Aorta (tissue), 5 donors: ENCODE measurements at places on chromosomes 13 and 19.

DNA sequence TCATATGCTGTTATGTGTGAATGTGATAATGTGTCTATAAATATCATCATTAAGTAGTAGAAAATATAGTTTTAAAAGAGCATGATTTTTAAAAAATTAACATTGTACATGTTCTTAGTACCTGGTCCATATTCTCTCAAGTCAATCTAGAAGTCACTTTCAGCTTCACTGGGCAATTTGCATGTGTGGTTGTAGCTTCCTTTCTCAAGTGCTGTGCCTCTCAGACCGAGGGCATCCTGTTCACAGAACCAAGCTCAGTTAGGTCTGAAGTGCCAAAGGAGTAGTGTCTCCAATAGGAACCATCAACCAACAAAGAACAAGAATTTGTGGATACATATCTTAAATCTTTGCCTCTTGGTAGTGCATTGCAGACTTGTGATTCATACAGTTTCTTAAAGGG, 541.8 kb upstream of the SLC10A2 start:
- no peak overlapping the region for H3K27ac ChIP-seq
- no peak for DNase-seq
- H3K4me3 ChIP-seq, result no peak overlapping the region
- no peaks in the 10 kb centered on the region for H3K4me1 ChIP-seq
- H3K36me3 ChIP-seq, result no peaks in the 10 kb centered on the region

DNA sequence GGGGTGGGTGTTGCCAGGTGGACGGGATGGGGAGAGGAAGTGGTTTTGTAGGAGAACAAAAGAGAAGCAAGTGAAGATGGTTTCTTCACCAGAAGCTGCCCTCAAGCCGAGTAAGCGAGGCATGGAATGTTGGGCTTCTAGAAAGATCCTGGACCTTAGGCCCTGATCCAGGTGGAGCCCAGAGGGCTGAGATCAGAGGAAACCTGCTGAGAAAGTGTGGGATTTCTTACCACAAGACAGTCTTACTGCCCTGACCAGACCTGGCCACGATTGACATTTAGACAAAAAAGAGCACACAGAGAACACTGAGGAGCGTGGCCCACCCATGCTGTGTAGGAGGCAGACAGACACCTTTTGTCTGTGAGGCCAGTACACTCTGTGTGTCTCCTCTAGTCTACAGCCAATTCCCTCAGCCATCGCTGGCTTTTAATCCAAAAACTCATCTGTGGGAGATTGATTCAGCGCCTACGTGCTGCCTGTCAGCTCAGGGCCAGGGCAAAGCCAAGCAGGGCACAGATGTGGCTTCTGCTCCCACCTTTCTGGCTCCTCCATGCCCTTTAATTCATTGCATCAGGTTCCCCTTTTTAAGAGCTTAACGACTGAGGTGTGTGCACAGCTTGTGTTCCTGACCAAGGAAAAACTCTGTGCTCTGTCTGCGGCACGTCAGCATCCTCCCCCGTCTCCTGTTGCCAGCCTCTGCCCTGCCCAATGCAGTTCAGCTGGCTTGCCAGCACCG, 123.3 kb downstream of the AKAP11 start:
- DNase-seq, result no peak
- no peaks in the 10 kb centered on the region for H3K4me1 ChIP-seq
- no peak overlapping the region for H3K4me3 ChIP-seq
- H3K27me3 ChIP-seq, result peaks cover 2% of the 10 kb centered on the region
- no peak overlapping the region for H3K27ac ChIP-seq
- H3K36me3 ChIP-seq, result no peaks in the 10 kb centered on the region

DNA sequence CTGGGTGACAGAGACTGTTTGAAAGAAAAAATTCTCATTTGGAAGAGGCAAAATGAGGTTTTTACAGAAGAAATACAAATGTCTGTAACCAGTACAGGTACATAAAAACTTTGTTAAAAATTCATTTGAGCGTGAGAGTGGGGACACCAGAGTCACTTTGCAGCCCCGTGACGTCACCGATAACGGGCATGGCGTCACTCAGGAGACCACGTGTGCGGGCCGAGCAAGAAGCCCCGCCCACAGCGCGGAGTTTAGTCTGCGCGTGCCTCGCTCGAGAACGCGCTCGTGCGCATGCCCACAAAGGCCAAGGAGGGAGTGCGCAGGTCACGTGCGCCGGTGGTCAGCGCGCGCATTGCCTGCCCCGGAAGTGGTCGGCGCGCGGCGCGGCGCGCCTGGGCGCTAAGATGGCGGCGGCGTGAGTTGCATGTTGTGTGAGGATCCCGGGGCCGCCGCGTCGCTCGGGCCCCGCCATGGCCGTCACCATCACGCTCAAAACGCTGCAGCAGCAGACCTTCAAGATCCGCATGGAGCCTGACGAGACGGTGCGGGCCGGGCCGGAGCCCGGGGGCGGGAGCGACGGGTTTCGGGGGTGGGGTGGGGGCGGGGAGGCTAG, at the start of gene RAD23A:
TSS of gene RAD23A (plus strand) at position 384 of the 613 bp plus-strand sequence. CDS start at position 471, 87 bp downstream.
- peak within 1 kb of the TSS; percentile 91 for H3K4me3 ChIP-seq
- peak within 1 kb of the TSS; percentile 68 for H3K27ac ChIP-seq
- peaks cover 17% of the 10 kb centered on the region for H3K36me3 ChIP-seq
- DNase-seq, result peak; percentile 98

DNA sequence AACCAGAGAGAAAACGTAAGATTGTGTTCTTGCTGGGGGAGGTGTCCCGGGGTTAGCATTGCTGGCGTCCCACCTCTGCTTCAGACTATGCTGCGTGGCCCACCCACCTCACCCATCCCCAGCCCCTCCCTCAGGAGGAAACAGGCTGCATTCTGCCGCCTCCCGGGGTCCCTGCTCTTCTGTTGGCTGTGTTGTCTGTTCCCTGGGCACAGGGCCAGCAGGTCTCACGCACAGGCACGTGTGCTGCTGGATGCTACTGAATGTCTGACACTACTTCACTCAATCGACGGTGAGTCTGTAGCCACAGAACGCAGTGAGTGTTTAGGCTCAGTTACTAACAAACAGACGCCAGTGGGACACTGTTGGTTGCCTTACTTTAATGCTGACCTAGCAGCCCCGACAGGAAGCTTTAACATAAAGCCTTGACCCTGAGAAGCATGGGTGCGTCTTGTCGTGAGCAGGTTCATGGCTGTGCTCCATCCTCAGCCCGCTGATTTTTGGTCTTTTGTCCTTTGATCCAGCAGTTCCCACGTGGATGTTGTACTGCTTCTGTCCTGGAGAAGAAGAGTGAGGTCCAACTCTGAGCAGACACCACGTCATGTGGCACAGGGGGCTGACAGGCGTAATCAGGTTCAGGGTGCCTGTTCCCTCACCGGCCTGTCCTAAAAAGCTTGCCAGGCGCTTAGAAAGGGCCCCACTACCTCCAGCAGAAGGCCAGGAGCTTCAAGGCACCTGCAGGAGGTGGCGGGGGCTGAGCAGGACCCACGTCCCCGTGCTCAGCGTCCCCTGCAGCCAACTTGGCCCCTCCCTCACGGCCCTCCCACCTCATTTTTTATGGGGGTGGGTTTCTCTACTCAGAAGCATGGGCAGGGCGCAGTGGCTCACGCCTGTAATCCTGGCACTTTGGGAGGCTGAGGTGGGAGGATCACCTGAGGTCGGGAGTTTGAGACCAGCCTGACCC, 26.0 kb downstream of the NAXD start:
- H3K4me1 ChIP-seq, result no peaks in the 10 kb centered on the region
- no peak overlapping the region for H3K4me3 ChIP-seq
- no peaks in the 10 kb centered on the region for H3K36me3 ChIP-seq
- H3K27me3 ChIP-seq, result no peaks in the 10 kb centered on the region

DNA sequence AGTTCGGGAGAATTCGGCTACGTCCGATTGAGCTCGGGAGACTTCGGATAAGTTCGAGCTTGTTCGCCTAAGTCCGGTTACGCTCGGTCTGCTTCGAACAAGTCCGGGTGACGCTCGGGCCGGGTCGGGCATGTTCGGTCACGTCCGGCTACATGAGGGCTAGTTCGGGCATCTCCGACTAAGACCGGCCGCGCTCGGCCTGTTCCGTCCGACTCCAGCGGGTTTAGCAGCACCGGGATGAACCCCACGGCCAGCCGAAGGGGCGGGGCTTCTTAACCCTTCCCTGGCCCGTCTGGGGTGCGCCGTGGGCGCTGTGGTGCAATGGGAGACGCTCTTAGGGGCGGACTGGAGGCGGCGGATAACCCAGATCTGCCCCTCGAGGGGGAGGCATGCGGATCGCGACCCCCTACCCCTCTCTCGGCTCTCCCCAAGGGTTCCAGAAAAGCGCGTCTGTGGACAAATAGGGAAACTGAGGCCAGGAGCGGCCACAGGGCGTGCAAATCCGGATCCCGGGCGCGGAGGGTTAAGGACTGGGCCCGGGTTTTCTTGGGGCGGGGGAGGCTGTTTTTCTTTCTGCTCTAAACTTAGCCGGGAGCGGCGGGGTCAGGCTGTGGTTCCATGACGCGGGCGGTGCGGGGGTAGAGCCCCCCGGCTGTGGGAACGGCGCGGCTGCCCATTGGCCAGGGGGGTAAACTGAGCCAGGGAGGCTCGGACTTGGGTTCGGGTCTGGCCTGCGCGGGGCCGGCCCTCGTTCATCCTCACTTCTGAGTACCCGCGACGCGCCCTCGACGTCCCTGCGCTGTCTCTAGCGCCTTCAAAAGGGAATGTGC, 1.5 kb downstream of the PDE4C start:
- no peaks in the 10 kb centered on the region for H3K27me3 ChIP-seq
- DNase-seq, result peak; percentile 99
- H3K36me3 ChIP-seq, result no peaks in the 10 kb centered on the region
- H3K4me3 ChIP-seq, result no peak overlapping the region

DNA sequence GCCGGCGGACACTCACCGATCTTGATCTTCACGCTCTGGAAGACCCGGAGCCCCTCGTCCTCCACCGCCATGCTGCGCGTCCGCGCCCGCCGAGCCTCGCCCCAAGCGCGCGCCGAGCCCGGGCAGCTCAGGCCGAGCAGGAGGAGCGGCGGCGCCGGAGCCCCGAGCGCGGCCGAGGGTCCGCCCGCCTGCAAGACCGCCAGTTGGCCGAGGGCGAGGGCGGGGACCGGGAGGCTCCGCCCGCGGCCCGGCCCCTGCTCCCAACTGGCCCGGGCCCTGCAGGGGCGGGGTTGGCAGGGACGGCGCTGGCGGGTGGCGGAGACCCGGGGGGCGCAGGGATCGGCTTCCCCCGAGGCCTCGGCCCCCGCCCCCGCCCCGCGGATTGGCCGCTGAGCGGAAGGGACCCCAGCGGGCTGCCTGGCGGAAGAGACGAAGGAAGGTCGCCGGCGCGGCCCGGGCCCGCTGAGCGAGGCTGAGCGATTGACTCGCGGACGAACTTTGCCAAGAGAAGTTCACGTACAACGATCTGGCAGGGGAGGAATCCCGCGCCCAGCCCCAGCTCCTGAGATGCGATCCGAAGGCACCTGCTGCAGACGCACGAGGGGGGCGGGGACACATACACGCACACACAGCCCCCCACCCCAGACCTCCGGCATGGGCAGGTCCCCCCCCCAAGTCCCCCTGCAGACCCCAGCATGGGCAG, at the start of gene RASA3:
TSS of gene RASA3 (minus strand) at position 205 of the 703 bp plus-strand sequence. CDS start at position 71, 134 bp downstream.
- H3K27ac ChIP-seq, result peak within 1 kb of the TSS; percentile 38
- peak within 1 kb of the TSS; percentile 79 for H3K4me3 ChIP-seq
- peak; percentile 87 for DNase-seq
- H3K36me3 ChIP-seq, result no peaks in the 10 kb centered on the region
- H3K4me1 ChIP-seq, result no peaks in the 10 kb centered on the region
